ENCODE measurements at places on chromosomes 7 and 10.

DNA sequence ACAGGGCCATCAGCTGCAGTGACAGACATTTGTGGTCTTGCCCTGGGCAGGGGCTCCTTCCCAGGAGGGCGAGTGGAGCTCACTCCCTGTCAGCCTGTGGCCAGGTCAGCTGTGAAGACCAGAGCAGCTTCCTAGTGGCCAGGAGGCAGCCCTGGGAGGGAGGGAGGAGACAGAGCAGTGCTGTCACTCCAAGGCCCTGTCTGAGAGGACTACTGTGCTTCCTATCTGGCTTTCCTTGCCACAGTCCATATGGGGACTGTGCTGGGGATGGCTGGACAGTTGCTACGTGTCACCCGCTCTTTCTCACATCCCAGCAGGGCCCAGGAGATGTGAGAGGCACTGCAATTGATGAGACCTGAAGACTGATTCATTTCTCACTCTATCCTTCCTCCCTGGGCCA, 15.2 kb upstream of the ADCYAP1R1 start:
- no peak for DNase-seq

- no peak for DNase-seq
These were observed 18.4 kb upstream of the HGF start for GRCh38 chr7:81788246-81788645.

- DNase-seq: no peak
These were observed 32.7 kb upstream of the NRF1 start for GRCh38 chr7:129578829-129579228.

- no peak for DNase-seq
These were observed 25.0 kb downstream of the ZDHHC6 start for GRCh38 chr10:112421731-112422130.

DNA sequence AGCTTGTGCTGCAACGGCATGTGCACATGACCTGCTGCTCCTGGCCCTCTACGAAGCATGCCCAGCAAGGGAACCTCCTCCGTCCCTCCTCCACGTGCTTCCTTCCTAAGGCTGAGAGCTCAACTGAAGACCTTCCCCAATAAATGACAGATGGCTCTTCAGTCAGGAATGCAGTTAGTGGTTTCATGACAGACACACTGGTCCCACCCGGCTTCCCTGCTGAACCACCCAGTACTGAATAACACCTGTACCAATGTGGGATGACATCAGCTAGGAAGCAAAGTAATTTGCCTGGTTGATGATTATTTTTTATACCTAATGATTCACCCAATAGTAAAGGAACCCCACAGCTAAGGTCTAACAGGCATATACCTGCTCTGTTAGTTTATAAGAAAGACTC, 69.1 kb downstream of the SCRN1 start:
- DNase-seq: no peak

DNA sequence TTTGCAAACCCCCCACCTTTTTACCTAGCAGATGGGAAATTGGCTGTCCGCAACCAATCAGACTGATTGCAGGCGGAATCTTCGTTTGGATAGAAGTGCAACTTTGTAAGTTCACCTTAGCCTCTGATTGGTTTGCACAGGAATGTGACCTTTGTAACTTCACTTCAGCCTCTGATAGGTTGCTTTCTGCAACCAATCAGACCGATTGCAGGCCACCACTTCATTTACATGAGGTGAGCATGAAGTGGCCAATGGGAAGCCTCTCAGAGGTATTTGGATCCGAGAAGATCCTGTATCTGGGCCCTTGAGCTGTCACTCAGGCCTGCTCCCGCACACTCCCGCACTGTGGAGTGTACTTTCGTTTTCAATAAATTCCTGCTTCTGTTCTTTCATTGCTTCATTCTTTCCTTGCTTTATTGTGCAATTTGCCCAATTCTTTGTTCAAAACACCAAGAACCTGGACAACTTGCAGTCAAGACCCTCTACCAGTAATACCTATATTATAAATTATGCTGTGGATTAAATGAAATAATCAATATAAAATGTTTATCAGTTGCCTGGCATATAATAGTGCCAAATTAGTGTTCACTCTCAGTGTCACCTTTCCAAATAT, 491.4 kb downstream of the PLXNA4 start:
- no peak for DNase-seq

DNA sequence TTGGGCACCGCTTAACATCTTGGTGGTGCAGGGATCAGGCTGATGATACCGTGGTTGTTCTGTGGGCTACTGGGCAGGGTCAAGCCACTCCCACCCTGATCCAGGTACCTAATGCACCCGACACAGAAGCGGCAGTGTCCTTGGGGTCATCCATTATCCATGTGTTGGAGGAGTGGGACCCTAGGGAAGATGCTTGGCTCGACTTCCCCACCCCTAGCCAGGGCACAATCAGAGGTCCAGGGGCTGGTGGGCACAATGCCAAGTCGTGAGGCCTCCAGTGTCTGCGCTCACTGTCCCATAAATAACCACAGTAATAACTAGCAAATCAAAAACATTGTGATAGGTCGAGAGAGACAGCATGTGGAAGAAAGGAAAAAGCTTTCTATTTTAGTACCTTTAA, 37.7 kb downstream of the HTRA1 start:
- DNase-seq: no peak

DNA sequence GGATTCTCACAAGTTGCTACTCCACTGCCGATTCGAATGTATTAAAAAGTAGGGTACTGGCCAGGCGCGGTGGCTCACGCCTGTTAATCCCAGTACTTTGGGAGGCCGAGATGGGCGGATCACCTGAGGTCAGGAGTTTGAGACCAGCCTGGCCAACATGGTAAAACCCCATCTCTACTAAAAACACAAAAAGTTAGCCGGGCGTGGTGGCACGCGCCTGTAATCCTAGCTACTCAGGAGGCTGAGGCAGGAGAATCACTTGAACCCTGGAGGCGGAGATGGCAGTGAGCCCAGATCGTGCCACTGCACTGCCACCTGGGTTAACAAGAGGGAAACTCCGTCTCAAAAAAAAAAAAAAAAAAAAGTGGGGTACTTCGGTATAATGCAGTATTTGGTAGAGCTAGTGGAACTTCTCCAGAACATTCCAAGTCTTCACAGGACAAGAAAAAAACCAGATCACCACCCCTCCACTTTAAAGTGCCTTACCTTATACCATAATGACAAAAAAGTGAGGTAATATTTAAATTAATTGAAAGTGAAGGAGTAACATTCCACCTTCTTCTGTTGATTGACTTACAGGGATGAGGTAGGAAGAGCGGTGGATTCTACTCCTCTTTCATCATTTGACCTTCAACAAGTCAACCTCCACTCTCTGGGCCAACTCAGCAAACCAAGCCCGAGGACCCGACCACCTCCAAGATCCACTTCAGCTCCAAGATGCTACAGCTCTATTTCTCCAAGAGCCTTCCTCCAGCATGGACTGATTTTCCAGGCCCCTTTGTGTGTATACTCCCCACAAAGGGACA, 2.0 kb downstream of the BAZ1B start:
- DNase-seq: no peak

- DNase-seq: no peak
These were observed 7.2 kb downstream of the CPA2 start for GRCh38 chr7:130273933-130274255.

DNA sequence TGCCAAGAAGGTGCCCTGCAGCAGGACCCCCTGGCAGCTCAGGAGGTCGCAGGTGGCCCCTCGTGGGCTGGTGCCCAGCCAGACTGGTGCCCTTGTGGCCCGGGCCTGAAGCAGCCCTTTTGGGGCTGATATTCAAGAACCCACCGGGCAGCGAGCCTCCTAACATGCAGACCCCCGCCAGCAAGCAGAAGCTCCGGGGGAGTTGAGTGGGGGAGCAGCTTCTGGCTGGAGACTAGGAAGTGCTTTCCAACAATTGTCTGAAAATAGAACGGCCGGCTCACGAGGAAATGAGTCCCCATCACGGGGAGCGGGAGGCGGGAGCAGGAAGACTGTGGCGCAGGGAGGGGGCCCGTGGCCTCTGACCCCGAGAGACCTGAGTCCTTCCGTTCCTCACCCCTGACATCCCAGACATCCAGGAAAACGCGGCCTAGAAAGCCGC, 9.5 kb upstream of the INTS1 start:
- DNase-seq: peak; percentile 95
